ENCODE measurements at places on chromosomes 13 and 19.

GRCh38 chr19:7337380-7338194, 11.2 kb upstream of the ARHGEF18 start:
- peak; percentile 47 for DNase-seq

DNA sequence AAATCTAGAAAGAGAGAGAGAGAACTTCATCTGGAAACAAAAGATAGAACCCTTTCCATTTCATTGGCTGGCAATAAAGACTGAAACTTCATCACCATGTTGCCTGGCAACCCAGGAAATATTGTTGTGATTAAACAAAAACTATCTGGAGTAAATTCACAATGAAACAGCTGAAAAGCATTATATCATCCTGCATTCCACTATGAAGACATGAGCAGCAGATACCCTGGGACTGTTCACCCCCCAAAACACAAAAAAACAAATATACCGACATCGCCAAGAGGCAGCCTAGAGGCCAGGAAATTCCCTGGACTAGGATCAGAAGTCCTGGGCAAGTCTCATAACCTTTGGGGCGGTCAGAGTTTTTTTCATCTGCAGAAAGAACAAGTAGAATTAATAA, 158.3 kb downstream of the FOXO1 start:
- peak; percentile 51 for DNase-seq

DNA sequence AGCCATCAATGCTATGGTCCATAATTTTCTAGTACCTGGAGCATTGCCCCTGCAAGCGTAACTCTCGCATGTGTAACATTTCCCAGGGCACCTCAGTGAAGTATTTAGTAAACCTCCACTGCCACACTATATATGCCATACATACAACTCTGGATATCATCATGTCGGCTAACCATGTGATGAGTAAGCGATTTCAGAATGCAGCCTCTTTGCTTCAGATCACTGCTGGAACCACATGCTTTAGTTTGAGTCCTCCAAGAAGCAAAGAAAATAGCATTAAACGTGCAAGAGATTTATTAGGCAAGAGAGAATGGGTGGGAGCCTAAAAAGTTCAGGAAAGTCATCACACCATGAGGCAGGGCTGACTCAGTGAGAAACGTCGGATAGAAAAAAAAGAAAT, 635.6 kb upstream of the SLITRK5 start:
- DNase-seq: no peak

DNA sequence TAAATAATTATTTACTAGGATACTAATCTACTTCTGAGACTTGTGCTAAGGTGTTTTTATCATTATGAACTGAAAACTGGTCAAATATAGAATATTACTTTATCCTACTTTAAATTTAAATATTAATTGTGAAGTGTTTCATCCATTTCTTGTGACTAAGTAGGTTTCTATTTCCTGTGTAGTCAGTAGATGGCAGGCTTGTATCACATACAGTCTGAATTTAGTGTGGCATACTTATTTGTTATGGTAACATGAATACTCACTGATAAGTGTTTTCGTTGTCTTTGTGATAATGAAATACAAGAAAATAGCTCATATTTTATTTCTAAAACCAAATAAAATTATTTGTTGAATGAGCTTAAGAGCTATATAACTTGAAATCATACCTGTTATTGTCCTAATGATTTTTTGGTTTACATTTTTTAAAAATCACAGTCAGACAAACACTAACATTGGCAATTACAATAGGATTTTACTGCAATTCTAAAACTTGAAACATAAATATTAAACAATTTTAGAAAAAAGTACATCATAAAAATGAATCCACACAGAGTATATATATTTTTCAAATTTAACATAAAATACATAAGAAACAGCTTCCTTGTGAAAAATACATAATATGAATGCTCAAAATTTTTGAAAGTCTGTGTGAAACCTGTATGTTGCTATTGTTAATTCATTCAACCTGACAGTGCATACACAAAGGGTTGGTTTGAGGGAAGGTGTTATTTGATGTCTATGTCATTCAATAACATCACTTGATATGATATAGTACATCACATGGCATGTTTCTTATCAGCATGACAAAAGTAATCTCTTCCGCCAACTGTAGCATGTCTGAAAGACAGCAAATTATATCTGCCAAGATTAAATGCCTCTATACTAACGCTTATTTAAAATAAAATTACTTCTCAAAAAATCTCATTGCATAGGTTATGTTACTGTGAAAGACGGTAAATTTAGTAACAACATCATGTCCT, 904.8 kb upstream of the PCDH20 start:
- DNase-seq: no peak

DNA sequence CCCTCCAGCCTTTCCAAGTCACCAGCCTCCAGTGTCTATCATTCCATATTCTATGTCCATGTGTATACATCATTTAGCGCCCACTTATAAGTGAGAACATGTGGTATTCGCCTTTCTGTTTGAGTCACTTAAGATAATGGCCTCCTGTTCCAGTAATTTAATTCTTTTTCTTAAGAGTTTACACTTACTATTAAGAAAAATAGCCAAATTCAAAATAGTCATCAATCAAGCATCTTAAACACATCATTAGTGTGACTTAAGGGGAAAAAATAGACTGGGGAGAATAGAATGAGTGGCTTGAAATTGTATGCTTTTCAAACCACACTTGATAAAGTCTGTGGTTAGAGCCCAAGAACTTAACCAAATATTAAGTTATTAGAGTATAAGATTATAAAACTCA, 248.0 kb downstream of the MAB21L1 start:
- DNase-seq: no peak

GRCh38 chr13:28710161-28710560, 8.6 kb downstream of the SLC46A3 start:
- no peak for DNase-seq

DNA sequence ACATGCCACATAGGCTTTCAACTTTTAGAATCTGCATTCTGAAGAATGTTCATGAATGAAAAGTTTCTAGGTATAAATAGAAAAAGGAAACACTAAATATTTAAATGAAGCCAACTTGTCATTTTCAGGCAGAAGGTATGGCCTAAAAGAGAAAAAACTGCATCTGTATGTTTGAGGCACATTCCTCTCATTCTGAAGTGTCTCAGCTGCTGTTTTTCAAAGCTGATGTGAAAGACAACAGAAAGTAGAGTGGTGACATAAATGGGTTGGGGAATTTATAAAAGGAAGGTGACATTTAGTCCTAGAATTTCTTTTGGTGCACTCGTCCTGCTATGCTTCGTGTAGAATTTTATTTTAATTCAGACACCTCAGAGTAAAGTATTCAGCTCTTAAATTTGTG, 539.6 kb upstream of the SLITRK5 start:
- DNase-seq: no peak

GRCh38 chr19:42184401-42184861, 33.0 kb downstream of the DEDD2 start:
- peak; percentile 69 for DNase-seq
